Omental fat pad (tissue), 4 donors: ENCODE measurements at places on chromosomes 1 and 21.
A peak's percentile ranks its signal among the peaks of the same experiment; 100 is the strongest.

GRCh38 chr1:183484254-183484653 lies 12.0 kb downstream of the SMG7 start:
- DNase-seq = no peak

GRCh38 chr1:14597343-14598006 lies 1.0 kb upstream of the KAZN start:
- DNase-seq = no peak

GRCh38 chr21:42694751-42695696 lies 41.6 kb downstream of the PDE9A start:
- no peak for DNase-seq

DNA sequence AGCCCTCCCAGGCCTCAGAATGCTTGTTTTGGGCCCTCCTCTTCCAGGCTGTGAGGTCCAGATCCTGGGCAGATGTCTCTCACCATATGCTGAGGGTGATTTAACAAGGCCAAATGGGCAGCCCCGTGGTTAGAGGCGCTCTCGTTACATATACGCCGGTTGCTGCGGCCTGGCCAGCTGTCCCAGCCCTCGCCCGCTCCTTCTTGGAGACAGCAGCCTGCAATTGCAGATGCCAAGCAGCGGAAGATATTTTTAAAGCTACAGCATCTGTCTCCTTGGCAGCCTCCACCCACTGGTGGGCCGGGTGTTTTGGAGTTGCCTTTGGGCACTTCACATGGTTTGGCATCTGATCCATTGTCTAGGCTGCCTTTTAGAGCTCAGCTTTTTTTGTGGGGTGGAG lies 178.8 kb upstream of the NFIA start:
- no peak for DNase-seq

- no peak for DNase-seq
These were observed 50.8 kb upstream of the BOLA1 start for GRCh38 chr1:149848340-149849110.

- DNase-seq = no peak
These were observed 12.1 kb upstream of the SLC2A7 start for GRCh38 chr1:9038338-9038650.

- DNase-seq = no peak
These were observed 10.4 kb downstream of the KRTAP10-1 start for GRCh38 chr21:44529503-44530125.

- no peak for DNase-seq
These were observed 1.7 kb downstream of the HES4 start for GRCh38 chr1:997993-998744.

DNA sequence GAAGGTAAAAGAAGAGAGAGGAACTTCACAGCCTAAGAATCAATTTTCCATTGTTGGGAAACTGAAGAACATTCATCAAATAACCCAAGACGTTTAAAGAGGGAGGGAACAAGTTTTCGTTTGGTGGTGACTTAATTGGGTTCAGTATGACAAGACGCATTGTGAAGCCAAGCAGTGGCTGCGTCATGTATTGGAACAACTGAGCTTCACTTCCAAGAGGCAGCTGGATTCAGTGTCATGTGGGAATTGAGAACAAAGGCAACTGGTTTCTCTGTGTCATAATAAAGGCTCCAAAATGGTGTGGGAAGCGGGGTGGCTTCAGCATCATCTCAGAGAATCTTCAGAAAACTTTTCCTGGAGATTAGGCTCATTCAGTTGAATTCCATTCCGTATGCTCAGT lies 29.8 kb upstream of the RC3H1 start:
- no peak for DNase-seq

- no peak for DNase-seq
These were observed 1.7 kb downstream of the PTGFR start for GRCh38 chr1:78492386-78492950.

- DNase-seq = peak; percentile 53
These were observed 1.3 kb downstream of the HES3 start for GRCh38 chr1:6245086-6245868.

DNA sequence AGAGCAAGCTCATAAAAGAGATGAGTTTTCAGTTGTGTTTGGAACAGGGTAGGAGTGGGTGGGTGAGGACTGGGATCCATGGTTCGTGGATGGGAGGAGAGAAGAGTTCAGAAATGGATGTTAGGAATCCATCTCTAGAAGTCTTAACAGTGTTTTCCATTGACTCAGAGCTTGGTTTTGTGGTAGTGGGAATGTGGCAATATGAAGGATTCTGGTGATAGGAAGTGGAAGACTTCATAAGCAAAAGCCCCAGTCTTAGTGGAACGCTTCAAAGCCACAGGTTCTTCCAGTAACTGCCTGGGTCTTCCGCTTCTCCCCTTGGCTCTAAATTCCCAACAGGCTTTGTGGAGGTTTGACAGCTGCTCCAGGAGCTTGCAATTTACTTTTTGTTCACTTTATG lies 167.9 kb downstream of the KCNJ6 start:
- no peak for DNase-seq

GRCh38 chr1:155944444-155944799 lies 3.0 kb downstream of the RXFP4 start:
- no peak for DNase-seq

GRCh38 chr1:242455052-242455361 lies 69.5 kb downstream of the PLD5 start:
- DNase-seq = no peak

DNA sequence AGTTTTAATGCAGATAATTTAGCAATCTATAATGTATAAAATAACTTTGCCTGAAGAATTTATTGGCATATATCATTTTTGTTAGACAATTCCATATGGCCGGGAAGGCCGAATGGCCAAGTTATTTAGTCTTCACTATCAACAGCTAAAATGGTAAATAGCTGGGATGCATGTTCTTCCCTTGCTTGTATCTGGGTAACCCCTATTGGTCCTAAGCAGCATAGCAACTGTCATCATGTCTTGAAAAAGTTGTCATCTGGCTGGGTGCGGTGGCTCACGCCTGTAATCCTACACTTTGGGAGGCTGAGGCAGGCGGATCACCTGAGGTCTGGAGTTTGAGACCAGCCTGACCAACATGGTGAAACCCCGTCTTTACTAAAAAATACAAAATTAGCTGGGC lies 340.0 kb upstream of the DPYD start:
- DNase-seq = no peak

- DNase-seq = no peak
These were observed 6.5 kb downstream of the RPS6KA1 start for GRCh38 chr1:26536081-26536480.

GRCh38 chr1:178581351-178582303 lies 68.7 kb downstream of the TEX35 start:
- no peak for DNase-seq

- DNase-seq = no peak
These were observed 21.4 kb downstream of the MYBPH start for GRCh38 chr1:203153989-203154821.

DNA sequence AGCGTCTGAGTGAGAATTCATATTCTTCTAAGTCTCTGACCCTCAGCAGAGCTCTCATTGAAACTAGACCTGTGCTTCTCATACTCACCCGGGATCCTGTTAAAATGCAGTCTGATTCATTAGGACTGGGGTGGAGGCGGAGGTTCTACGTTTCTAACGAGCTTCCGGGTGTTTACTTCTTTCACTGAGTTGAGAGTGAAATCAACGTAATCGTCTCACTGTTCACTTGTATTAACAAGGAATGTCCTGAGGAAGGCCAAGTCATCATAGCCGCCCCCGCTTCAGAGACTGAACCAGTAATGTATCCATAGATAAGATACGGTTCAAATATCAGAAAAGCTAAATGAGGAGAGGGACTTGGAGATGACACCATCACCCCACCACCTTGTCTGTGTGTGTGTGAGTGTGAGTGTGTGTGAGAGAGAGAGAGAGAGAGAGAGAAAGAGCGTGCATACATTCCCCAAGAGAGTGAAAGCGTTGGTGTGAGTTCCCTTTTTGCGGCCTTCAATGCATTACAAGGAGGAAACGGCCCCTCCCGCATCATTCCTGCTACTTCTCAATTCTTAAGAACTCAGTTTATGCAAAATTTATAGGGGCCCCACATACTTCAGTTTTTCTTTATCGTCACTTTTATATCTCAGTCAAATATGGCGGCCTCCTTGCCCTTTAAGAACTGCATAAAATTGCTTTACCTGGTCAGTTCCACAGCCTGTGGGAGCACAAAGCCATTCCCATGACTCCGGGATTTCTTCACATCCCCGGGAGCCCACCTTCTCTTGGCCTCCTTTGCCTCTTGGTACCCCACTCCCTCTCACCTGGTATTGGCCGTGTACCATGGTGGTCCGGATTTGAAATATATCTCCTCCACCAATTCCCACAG lies 19.8 kb downstream of the KMO start:
- DNase-seq = no peak

DNA sequence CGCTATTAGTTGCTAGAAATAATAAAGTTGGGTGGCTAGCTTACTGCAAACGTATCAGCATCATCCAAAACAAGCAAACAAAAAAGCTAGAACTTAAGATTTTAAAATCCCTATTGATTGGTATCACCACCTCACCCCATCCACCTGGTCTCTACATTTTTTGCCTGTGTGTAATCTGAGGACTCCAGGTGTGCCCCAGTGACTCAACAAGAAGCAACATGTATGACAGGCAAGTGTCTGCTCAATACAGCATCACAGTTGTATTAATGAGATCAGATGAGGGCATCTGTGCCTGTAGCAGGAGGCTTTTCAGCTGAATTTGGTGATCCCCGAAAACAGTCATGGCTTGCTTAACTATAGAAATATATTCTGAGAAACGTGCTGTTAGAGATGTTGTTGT lies 14.6 kb upstream of the PAPPA2 start:
- no peak for DNase-seq

DNA sequence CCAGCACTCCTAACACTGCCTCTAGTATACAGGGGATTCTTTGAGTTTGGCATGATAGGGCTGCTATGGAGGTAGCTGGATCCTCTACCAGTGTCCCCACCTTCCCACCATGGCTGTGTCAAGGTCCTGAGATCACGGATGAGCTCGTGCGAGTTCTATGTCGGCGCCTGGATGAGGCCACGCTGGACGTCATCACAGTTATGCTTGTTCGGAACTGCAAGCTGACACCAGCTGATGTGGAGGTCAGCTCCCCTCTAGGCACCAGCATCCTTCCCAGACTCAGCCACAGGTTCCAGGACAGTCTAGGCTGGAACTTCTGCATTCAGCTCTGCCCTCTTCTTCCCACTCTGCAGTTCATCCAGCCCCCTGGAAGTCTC lies 15.2 kb downstream of the HYI start:
- DNase-seq = no peak

DNA sequence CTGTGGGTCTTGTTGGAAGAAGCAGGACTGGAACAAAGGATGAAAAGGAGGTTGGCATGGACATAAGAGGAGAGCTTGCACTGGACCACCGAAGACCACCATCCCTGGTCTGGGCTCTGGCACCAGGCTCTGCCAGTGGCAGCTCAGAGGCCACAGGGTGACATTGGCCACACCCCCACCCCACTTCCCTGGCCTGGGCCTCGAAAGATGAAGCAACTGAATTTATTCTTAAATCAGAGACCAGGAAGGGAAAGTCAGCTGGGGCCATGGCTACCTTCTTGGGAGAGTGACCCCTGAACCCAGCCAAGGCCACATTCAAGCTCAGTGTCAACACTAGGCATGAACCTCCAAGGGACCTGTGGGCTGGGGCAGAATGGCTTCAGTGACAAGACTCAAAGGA lies 4.0 kb downstream of the KLHDC7A start:
- DNase-seq = no peak

GRCh38 chr1:60470246-60470645 lies 396.7 kb upstream of the C1orf87 start:
- no peak for DNase-seq

- no peak for DNase-seq
These were observed at the start of gene CYP4X1 for GRCh38 chr1:47023268-47024140. CYP4X1 (plus strand) TSS chr1:47023669; CDS start chr1:47023818, 149 bp downstream.

DNA sequence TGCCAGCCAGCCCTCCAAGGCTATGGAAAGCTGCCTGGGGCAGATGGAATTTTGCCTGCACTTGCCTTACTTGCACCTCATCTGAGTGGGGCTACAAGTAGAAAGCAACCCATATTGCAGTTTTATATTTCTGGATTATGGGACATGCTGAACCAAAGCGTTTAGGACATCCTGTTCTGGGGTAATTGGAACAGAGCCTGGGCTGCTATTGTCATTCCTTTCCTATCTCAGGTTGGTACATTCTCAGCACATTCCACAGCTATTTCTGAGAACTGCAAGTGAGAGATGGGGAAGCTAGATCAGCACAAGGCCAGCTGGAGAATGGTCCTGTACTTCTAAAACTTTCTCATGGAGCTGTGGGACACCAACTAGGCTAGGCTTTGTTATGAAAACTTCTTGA lies 713.8 kb downstream of the KCNT2 start:
- DNase-seq = no peak

GRCh38 chr1:225736437-225737098 lies 41.1 kb upstream of the SRP9 start:
- no peak for DNase-seq

DNA sequence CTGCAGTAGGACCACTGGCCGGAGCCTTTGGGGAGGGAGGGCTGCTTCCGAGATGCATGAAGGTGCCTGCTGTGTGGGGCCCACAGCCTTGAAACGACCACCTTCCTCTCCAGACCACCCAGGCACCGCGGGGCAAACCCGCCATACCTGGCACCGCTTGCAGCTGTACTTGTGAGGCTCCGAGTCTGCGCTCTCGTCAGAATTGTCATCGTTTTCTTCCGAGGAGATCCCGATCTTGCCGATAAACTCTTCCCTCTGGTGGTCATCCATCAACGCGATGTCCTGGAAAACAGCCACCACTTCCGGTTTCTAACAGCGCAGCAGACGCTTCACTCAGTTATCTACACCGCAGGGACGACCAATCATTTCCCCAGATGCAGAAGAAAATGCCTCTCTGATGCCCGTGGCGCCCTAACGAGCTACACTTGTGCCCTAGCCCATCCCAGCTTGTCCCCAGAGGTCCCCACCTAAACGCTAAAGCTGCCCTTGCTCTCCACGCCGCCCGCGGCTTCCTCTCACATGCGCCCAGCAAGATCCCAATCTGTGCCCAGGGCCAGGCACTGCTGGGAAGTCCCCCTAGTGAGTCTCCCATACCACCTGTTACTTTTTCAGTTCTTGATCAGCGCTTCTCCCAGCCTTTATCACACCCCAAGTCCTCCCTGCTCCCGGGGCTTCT lies 55.0 kb upstream of the RIPK4 start:
- DNase-seq = no peak

- peak; percentile 32 for DNase-seq
These were observed 32.2 kb upstream of the MED18 start for GRCh38 chr1:28296401-28297261.

DNA sequence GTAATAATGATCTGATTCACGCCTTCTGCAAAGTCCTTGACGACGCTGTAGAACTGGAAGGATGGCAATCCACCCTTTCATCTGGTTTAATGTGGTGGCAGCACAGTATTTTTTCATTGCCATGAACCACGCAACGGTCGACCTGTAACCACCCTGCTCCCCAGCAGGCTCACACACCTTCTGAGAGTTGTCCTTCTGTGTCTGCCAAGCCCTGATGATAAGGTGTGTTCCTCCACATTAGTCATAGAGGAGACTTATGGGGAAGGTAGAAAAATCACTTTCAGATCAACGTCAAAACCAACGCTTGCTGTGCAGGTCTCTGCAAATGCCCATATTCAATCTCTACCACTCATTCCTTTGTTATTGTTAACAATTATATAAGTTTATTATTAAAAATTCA lies 328.7 kb downstream of the SIPA1L2 start:
- no peak for DNase-seq
